ENCODE measurements at places on chromosomes 1 and 21. TPM values are rescaled to one million over a fixed set of nuclear protein-coding genes. Genes with fewer than 3 reads are reported as not detected.
A peak's percentile ranks its signal among the peaks of the same experiment; 100 is the strongest.

DMRTA2 gene
- not detected for total RNA-seq

PCAT6 gene
- total RNA-seq: 1.2 TPM

RASAL2 gene
- total RNA-seq: 42.6 TPM

TMEM59 gene
- total RNA-seq: 283 TPM

KCNK1 gene
- total RNA-seq: 4.3 TPM

TAS1R1 gene
- total RNA-seq: not detected

FNDC10 gene
- total RNA-seq: 2.4 TPM

OPRD1 gene
- total RNA-seq: not detected

PLA2G2C gene
- total RNA-seq: 0.36 TPM

SH2D2A gene
- total RNA-seq: 1.6 TPM

CLDN14 gene
- 1.2 TPM for total RNA-seq

DNA sequence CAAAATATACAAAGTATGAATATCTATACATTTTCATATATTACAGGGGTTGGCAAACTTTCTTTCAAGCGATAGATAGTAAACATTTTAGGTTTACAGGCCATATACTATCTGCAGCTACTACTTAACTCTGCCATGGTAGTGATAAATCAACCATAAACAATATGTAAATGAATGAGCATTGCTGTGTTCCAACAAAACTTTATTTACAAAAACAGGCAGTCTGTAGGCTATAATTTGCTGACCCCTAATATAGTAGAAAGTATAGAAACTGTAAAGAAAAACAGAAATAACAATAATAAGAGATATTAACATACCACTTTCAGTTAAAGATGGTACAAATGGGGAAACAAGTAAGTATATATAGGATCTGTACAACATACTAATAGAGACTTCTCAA, 58.1 kb downstream of the COLGALT2 start:
- DNase-seq: no peak

DNA sequence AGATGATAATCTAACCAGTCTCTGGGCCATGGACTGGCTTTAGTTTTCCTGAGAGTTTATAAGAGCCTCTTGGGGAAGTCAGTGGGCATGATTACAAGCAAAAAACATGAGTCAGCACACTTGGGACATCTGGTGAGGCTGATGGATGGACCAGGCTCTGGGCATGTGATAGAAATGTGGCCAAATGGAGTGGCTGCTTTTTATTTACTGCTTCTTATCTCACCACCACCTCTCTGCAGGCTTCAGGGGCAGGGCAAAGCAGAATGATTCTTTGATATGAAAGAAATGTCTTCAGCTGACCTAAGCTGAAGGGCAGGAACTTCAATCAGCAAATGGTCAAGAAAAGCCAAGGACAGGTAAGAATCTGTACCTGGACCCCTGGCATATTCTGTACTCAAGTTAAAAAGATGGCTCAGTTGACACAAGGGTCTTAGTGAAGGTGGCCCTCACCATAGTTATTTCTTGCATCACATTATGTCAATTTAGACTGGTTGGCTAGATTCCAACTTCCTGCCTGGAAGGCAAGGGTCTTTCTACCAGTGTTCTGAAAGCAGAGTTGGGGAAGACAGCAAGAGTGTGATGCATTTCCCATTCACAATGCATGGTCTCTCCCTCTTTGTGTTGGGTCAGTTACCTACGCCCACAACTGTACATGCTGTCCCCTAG, 162.8 kb downstream of the FASLG start:
- no peak for DNase-seq

DNA sequence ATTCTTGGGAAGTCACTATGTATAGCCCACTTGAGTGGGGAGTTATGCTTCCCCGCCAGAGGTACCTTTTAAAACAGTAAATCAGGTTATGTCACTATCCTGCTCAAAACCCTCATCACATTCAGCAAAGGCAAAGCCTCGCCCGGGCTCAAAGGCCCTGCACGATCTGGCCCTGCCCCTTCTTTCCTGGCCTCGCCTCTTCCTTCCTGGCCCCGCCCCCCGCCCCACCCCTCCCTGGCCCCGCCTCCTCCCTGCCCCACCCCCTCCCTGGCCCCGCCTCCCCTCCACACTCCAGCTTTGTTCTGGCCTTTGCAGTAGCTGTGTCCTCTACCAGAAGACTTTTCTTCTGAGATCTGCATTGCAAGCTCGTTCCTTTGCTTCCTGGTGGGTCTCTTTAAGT, 6.6 kb downstream of the LDLRAD2 start:
- no peak for DNase-seq

- DNase-seq: peak; percentile 72
Measured at GRCh38 chr1:248618878-248619277, 16.0 kb downstream of the OR2T11 start.

DNA sequence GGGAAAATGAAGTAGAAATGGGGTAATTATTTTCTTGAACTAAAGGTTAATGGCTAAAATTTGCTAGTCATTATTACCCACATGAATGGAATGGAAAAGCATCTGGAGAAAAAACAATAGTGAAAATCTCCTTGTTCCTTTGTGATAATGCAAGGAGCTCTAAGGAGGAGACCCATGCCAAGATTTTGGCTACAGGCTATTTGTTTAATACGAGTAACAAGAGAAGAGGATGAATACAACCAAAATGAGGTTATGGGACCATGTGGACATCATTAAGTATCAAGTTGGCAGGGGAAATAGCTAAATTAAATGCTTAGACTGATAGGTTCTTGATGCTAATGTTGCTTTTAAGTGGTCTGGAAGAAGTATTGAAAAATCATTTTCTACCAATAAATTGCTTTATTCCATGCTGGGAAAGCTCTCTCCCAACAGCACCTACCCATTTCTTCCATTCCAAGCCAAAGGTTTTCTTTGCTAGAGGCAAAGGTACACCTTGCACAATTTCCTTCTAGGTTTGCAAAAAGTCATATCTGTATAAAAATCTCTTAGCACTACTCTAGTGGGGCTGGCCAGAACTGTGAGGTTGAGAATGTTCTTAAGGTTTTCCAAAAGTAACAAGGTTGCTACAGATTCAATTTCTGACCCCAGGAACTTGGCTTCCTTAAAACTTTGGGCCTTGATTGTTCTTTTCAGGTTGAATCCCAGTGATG, 100.2 kb downstream of the SMYD2 start:
- no peak for DNase-seq

DNA sequence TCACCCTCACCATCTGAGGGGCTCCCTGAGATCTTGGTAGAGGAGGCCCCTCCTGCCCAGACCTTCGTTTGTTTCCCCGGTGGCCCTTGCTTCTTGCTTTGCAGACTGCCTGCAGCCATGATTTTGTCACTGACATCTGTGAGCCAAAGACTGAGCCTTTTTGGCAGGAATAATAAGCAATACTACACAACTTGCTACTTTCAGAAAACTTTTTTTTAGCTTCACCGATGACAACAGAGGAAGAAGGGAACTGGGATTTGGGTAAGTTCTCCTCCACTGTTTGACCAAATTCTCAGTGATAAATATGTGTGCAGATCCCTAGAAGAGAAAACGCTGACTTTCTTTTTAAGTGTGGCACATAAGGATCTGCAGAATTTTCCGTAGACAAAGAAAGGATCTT, 11.7 kb upstream of the CD101 start:
- DNase-seq: no peak

GRCh38 chr1:77371396-77371795, 89.6 kb downstream of the AK5 start:
- DNase-seq: no peak

DNA sequence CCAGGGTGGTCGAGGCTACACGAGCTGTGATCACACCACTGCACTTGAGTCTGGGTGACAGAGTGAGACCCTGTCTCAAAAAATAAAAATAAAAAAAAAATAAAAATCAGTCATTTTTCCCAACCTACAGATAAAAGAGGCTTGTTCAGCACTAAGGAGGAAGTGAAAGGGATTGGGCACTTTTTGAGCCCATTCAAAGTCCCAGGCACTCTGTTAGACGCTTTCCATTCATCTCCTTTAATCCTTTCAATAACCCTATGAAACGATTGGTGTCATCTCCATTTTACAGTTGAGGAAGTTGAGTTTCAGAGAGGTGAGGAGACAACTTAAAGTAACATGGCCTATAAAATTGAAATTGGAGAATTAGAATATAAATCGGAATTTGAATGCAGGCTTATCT, 10.4 kb upstream of the AGO4 start:
- DNase-seq: no peak

GRCh38 chr1:59716832-59717231, 97.9 kb upstream of the HOOK1 start:
- DNase-seq: no peak

GRCh38 chr1:109136766-109137165, 22.9 kb downstream of the ELAPOR1 start:
- DNase-seq: no peak

DNA sequence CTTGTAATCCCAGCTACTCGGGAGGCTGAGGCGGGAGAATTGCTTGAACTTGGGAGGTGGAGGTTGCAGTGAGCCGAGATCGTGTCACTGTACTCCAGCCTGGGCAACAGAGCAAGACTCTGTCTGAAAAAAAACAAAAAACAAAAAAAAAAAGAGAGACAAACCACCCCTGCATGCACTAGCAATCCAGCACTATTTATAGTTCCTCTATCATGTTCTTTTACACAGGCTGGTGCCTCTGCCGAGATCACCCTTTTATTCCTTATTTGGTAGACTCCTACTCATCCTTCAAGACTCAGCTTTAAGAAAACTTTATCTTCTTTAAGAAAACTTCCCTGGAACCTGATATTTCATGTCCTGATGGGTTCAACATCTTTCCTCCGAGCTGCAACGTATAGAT, 10.8 kb downstream of the FMO5 start:
- DNase-seq: no peak

- DNase-seq: peak; percentile 15
Measured at GRCh38 chr1:223760833-223761232, 48.5 kb downstream of the CAPN2 start.

GRCh38 chr1:50942334-50942733, 17.7 kb downstream of the FAF1 start:
- no peak for DNase-seq

GRCh38 chr1:230012741-230013140, 54.3 kb upstream of the GALNT2 start:
- no peak for DNase-seq

DNA sequence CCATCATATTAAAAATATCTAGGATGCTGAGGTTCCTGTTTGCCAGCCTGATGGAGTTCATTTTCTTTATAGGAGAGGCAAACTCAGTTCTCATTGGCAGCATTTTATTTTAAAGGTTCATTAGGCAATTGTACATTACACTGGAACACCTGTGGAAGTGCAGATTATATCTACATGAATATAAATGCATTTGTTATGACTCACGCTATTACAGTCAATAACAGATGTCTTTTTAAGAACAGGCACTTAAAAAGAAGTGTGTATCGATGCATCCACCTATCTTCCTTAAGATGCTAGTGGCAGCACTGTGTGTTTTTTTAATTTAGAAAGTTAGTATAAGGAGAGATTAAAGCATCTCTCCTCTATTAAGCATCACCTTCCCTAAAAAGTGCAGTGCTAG, 276.5 kb downstream of the PRDM2 start:
- DNase-seq: no peak

- no peak for DNase-seq
Measured at GRCh38 chr21:43755820-43756594, 20.1 kb downstream of the CSTB start.

DNA sequence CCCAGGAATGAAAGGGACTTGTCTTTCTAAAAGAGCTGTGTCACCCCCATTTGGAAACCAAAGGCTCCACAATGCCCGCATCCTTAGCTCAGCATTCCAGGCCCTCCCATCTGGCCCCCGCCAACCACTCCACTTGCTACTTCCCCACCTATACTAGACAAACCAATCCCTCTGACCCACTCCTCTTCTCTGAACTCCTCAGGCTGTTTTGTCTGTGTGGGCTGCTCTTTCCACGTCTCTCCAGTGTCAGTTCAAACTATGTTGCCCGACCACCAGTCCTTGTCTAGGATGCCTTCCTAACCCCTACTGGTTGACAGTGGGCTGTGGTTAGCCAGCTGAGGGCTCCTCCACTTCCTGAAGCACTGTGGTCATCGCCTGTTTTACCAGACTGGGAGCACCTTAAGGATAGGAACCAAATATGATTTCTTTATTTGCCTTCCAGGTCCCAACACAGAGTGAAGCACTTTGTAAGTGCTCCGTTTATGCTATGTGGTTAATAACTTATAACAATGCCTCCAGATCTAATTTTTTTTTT, 8.1 kb upstream of the COA7 start:
- DNase-seq: no peak

DNA sequence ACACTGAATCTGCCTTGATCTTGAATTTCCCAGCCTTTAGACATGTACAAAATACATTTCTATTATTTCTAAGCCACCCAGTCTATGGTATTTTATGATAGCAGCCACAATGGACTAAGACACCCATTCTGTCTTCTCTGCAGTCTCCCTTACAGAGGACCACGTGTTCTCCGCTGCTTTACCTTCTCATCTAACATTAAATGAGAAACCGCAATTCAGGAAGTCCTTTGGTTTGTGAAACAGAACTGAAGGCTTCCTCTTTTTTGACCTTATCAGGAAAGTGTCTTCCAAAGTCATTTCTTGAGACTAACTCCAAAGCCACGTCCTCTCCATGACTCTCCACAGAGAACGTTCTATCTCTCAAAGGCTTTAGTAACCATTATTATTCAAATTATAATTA, 560.1 kb downstream of the OMA1 start:
- DNase-seq: no peak

- no peak for DNase-seq
Measured at GRCh38 chr1:232627645-232628334, 2.1 kb downstream of the SIPA1L2 start.

DNA sequence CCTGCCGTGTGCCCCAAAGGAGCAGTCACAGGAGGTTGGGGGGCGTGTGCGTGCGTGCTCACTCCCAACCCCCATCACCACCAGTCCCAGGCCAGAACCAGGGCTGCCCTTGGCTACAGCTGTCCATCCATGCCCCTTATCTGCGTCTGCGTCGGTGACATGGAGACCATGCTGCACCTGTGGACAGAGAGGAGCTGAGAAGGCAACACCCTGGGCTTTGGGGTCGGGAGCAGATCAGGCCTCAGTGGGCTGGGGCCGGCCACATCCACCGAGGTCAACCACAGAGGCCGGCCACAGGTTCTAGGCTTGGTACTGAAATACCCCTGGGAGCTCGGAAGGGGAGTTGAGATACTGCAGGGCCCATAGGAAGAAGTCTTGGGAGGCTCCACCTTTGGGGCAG, 23.5 kb downstream of the COL6A1 start:
- DNase-seq: no peak

- peak; percentile 60 for DNase-seq
Measured at GRCh38 chr1:227944931-227945890, 2.5 kb downstream of the WNT9A start.

DNA sequence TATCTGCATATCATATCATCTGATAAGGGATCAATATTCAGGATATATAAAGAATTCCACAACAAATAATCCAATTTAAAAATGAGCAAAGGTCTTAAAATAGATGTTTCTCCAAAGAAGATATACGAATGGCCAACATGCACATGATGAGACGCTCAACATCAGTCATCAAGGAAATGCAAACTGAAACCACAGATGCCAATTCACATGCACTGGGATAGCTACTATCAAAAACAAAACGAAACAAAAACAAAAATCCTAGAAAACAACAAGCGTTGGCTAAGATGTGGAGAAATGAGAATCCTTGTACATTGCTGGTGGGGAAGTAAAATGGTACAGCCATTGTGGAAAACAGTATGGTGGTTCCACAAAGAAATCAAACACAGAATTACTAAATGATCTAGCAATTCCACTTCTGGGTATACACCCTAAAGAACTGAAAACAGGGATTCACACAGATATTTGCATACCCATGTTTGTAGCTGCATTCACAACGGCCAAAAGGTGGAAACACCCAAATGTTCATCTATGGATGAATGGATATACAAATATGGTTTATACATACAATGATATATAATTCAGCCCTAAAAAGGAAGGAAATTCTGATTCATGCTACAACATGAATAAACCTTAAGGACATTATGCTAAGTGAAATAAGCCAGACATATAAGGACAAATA, 79.4 kb downstream of the PCSK9 start:
- DNase-seq: no peak

Data from sciatic nerve (tissue), 2 donors.